GM12892 (cell line): ENCODE measurements at places on chromosomes 5 and 9.

DNA sequence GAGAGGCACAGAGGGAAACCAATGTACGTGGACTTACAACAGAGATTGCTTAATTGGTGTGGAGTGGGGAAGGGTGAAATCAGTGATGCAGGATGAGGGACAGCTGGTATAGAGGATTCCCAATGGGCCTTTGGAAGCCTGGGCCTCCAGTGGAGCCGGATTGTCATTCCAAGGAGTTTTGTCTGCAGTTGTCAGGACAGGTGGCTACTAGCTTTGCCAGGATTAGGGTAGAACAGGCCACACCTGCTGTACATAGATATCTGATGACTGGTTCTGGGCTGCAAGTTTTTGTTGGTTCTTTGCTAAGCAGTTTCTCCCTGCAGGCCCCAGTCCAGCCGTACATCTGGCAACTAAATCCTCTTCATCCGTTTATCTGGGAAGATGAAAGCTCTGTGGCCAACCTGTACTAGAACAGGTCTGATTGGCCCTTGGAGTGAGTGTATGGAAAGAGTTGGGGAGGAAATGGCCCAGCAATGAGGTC lies 4.2 kb downstream of the SKP2 start:
- DNase-seq = no peak

DNA sequence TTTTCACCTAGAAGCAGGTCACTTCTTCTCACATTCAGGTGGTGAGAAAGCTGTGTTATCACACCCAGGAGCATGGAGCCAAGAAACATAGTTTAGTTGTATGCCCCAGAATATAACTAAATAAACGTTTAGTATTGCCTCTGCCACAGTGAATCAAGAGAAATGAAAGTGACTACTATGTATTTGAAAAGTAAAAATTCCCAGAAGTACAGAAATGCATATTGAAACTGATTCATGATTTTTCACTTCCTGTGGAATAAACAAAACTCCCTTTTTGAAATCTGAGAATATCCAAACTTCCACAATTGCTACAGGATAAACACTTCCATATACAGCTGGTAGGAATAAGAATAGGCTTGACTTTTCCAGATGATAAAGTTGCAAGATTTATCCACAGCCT lies 15.3 kb upstream of the NINJ1 start:
- no peak for DNase-seq

GRCh38 chr5:6784481-6784880 lies 71.2 kb downstream of the TENT4A start:
- no peak for DNase-seq

DNA sequence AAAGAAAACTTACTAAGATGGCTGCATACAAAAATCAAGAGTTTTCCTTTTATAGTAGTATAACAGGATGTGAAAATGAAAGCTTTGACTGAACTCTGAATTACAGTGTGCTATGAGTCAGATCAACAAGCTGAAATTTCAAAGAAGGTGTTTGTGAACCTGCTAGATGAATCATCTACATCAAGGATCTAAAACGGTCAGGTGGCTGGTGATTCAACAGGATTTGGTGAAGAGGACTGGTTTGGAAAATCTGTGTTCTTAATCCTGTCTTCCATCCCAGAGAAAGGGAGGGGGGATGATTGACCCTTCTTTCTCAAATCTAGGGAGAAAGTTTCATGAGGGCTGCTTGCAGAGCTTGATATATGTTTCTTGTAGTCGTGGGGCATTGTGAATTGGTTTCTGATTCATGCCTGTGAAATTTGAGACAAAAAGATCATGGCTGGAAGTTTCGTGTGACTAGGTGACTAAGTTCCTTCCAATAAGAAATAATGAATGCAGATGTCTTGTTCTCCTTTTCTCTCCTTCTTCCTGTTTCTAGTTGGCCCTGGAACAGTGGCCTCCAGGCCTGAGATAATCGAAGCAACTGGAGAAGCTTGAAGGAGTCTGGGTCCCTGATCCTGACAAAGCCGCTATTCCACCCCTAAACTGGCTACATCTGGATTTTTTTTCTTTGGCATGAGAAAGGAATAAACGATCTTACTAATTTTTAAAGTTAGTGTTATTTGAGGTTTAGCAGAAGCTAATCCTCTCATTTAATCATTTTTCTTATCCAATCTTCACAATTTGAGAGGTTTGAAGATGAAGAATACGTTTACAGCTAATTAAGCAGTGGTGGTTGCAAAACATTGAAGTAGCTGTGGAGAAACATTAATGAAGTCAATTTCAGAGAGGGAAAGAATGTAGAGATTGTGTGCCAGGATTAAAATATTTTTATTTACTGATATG lies 67.2 kb downstream of the MRPS30 start:
- no peak for DNase-seq

- DNase-seq = no peak
These were observed 6.9 kb upstream of the UCK1 start for GRCh38 chr9:131537946-131538345.

GRCh38 chr5:128358826-128359225 lies 179.2 kb downstream of the FBN2 start:
- DNase-seq = no peak

DNA sequence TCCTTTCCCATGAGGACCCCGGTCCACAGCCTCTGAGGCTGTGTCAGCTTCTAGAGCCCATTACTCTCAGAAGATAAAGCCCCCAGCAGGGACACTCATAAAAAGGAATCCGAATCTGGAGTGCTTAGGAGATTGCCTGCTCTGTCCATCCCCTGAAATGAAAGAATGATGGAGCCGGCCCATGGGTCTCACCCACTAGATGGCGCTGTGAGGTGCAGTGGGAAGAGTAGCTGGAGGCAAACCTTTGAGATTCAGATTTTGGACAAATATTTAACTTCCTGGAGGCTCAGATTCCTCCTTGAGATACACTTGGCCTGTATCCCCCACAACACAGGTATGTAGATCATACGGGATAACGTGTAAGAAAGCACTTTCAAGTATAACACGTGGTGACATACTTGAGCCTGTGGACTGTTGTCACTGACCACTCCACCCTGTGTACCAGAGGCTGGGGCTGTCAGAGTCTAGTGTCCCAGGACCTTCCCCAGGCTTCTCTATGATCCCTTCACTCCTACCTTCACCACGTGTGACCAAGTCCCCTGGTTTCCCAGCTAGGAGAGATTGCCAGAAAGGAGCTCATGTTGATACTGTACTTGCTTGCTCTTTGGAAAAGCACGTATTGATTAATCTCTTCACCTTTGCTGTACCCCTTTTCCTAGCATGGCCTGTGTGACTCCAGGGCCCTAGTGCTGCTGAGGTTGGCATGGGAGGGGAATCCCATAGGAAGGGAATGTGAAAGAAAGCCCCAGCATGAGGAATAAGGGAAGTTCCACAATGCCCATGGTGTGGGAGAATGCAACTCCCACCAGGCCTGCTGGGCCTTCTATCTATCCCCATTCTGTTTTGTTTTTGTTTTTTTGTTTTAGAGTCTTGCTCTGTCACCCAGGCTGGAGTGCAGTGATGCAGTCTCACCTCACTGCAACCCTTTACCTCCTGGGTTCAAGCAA lies 32.1 kb downstream of the TRMO start:
- DNase-seq = peak; percentile 28

- no peak for DNase-seq
These were observed 32.3 kb upstream of the NIPBL start for GRCh38 chr5:36844305-36844704.

- no peak for DNase-seq
These were observed 283.5 kb downstream of the ARHGEF28 start for GRCh38 chr5:73909474-73909873.

- DNase-seq = no peak
These were observed 419.4 kb upstream of the CLINT1 start for GRCh38 chr5:158278216-158278925.

- no peak for DNase-seq
These were observed 265.5 kb downstream of the GRIA1 start for GRCh38 chr5:153755913-153756500.

GRCh38 chr5:39714036-39714698 lies 289.4 kb upstream of the DAB2 start:
- DNase-seq = no peak

GRCh38 chr9:15329539-15330109 lies 22.6 kb upstream of the TTC39B start:
- DNase-seq = no peak

DNA sequence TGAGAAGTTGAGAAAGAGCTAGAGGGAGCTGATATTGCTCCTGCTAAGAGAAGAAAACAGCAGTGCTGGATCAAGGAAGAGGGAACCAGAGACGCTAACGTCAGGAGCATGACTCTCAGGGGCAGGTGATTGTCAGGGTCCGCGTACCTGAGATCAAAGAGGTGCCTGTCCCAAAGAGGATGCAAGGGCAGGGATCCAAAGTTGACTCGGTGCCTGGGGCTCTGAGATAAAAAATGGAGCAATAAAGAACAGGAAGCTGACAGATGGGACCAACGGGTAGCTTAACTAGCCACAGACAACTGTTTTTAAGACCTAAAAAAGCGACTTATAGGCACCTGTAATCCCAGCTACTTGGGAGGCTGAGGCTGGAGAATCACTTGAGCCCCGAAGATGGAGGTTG lies 517.8 kb downstream of the IRX1 start:
- no peak for DNase-seq

DNA sequence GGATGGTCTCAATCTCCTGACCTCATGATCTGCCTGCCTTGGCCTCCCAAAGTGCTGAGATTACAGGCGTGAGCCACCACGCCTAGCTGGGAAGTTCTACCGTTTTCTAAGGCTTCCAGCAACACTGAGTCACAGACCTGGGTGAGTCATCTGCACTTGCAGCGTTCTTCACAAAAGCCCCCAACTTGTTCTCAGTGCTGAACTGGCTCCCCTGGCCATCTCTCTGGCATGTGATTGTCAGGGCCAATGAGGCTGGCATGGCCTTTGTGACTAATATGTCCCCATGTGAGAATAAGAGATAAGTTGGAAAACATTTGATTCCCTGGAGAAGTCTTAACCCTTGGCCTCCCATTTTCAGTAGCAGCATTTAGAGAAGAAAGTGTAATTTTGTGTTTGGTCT lies 124.4 kb downstream of the WDR41 start:
- no peak for DNase-seq

DNA sequence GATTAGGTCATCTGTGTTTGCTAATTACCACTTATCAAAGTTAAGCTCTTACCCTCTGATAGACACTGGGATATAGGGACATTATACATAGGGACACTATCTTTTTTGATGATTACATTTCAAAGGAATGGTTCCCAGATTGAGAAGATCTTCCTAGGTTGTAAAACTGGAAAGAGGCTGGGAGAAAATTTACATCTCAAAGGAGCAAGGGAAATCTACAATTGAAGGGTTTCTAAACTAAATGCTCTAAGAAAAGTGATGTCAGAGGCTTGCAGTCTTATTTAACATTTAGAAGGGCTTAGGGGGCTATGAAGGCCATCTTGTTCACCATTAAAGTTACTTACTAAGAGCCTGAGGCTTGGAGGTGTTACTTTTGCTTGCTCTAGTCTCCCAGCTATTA lies 242.8 kb downstream of the PRR16 start:
- DNase-seq = no peak

DNA sequence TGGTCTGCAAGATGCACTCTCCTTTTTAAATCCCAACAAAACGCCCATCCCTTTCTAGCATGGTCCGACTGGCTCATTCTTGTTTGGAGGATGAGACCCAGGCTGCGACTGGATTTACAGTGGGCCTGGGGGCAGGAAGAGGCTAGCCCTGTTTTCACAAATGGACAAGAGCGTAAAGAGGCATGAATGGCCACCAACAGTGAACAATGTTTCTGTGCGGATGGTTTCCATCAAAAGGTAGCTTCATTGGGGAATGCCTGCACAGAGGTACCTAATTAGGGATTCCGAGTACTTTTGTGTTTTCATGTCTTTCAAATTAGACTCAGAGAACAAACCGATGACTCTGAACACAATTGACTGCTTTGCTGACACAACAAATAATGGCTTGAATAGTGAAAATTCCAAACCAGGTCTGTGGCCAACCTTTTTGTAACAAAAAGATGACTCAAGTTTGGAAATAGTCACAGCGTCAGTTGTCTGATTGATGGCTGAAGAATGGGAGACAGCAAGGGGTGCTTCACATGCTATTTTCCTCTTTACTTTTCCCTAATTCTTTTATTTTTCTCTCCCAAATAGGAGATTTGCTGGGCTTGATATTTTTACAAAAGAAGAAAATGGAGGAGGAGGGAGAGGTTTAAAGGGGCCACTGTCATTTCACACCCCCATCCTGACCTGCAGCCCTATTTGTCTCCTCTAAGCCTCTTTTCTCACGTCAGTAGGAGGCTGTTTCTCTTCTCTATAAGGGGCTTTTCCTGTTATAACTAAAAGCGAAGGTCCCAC lies 208.1 kb upstream of the S1PR3 start:
- no peak for DNase-seq

DNA sequence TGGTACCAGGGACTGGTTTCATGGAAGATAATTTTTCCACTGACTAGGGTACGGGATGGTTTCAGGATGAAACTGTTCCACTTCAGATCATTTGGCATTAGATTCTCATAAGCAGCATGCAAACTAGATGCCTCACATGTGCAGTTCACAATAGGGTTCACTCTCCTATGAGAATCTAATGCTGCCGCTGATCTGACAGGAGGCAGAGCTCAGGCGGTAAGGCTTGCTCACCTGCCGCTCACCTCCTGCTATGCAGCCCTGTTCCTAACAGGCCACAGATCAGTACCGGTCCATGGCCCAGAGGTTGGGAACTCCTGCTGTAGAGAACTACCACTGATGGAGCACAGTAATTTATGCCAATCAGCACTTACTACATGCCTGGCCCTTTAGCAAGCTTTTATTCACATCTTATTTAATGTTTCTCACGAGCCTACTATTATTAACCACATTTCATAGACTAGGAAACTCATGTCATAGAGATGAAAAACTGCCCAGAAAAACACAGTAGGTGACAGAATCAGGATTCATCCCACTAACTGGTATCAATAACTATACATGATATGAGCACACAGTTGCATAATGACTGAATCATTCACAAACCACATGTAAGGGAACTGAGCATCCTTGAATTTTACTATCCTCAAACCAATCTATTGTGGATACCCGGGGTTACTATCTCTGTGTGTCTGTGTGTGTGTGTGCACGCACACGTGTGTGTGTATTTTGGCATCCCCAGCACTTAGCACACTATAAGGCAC lies 46.5 kb downstream of the SVEP1 start:
- no peak for DNase-seq

DNA sequence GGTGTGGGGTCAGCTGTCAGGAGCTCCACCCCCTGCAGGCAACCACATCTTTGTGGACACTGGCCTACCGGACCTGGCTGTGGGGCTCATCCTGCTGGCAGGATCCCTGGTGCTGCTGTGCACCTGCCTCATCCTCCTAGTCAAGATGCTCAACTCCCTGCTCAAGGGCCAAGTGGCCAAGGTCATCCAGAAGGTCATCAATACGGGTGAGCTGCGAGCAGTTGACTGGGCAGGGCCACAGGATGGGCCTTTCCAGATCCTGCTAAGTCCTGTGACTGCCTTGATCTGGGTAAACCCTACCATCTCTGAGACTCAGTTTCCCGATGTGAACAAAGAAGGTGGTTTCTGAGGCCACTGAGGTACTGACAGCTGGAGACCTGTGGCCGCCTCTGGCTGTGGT lies 6.5 kb downstream of the PFN3 start:
- no peak for DNase-seq

GRCh38 chr5:172280929-172281328 lies 2.6 kb downstream of the UBTD2 start:
- no peak for DNase-seq

GRCh38 chr9:129849901-129850300 lies 14.6 kb downstream of the USP20 start:
- DNase-seq = no peak

GRCh38 chr5:34026089-34026761 lies 16.8 kb downstream of the C1QTNF3 start:
- DNase-seq = no peak

GRCh38 chr9:121107881-121108280 lies 33.1 kb downstream of the CNTRL start:
- DNase-seq = no peak
